ENCODE measurements at places on chromosomes 16 and 17.

DNA sequence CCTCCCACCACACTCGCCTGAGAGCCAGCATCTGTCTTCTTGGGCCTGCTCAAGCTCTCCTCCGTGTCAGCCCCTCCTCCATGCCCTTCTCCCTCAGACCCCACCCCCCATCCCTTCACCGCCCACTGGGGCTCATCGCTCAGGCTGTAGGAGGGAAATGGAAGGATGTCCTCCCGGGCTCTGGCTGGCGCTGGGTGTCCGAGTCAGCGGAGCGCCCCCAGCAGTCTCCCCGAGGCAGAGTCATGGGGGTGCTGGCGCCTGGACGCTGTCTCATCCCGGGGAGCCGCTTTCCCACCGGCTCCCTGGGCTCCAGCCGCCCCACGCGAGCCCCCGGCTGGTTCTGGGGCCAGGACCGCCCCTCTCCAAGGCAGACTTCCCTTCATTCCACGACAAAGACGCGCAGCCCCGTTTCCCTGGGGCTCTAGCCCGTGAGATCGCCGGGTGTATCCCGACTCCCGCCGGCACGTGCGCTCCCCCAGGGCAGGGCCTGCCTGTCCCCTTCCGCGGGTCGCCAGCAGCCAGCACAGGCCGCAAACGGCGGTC lies 428 bp upstream of the ANTKMT start:
- no peak for DNase-seq

DNA sequence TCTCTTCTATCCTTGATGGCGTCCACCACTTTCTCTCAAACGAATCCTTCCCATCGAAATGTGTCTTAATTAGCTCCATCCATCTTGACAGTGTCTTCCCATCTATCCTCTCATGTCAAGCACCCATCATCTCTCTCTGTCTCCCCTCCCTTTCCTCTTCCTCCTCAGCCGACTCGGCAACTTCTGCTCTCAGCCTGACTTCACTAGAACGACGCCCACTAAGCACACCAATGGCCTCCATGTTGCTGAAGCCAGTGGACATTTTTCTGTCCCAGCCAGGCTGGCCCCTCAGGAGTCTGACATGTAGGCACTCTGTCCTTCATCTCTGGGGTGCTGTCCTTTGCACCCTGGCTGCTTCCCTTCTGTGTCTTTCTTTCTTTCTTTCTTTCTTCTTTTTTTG lies 2.5 kb upstream of the SPATA20 start:
- no peak for DNase-seq

GRCh38 chr17:77796176-77796860 lies 162.2 kb upstream of the TNRC6C start:
- DNase-seq: no peak

DNA sequence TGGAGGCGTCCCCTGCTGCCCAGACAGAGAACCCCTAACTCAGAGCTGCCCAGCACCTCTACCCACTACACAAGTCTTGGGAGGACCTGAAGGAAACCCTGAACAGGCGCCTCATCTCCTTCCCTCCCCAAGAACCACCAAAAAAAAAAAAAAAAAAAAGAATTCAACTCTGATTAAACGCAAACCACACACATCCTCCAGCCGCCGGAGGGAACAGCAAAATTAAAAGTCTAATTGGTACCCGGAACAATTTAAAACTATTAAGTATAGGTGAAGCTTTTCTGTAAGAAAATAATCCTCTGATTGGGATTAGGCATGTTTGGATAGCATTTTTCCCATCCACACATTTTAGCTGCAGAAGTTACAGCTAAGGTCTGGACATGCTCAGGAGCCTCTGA lies 202.7 kb downstream of the ZNF423 start:
- DNase-seq: no peak

DNA sequence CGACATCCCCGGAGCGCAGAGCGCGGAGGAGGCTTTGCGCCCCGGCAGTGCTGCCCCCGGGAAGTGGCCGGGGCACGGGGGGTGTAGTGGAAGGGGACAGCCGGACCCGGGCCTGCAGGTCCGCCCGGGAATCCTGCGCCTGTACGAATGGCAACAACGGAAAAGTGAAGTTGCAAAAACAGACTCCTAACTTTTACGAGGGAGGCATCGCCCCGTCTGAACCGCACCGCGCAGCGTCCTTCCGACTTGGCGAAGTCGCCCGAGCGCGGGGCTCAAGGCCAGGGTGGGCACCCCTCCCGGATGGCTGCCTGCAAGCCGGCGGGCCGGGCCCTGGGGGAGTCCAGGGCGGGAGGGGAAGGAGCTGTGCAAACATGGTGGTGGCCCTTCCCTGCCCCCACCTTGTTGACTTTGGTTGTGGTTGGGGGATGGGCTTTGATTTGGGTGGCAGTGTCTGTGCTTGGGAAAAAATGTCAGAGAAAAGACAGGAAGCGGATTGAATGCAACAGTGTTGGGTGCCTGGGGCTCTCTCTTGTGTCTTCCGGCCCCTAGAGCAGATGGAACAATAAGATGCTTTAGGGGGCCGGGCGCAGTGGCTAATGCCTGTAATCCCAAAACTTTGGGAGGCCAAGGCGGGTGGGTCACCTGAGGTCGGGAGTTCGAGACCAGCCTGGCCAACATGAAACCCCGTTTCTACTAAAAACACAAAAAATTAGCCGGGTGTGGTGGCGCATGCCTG lies 675 bp downstream of the RNF213 start:
- peak; percentile 57 for DNase-seq

GRCh38 chr17:82017612-82018151 lies 5.0 kb downstream of the CENPX start:
- DNase-seq: no peak

- DNase-seq: peak; percentile 59
Observed at GRCh38 chr17:10844621-10845387, 6.9 kb upstream of the PIRT start.

- DNase-seq: no peak
Observed at GRCh38 chr17:76247304-76247703, 7.0 kb upstream of the RNF157 start.

GRCh38 chr16:21163576-21163975 lies 5.1 kb downstream of the LDAF1 start:
- DNase-seq: no peak

GRCh38 chr17:8038954-8039610 lies at the start of gene ALOX15B:
TSS of gene ALOX15B (plus strand) at chr17:8039059. CDS start at chr17:8039156, 97 bp downstream.
- no peak for DNase-seq

DNA sequence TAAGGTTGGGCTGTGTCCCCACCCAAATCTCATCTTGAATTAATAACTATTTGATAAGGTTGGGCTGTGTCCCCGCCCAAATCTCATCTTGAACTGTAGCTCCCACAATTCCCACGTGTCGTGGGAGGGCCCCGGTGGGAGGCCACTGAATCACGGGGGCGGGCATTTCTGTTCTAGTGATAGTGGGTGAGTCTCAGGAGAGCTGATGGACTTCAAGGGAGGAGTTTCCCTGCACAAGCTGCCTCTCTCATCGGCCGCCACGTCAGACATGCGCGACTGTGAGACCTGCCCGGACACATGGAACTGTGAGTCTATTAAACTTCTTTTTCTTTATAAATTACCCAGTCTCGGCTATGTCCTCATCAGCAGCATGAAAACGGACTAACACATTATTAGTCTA lies 44.9 kb upstream of the METRNL start:
- no peak for DNase-seq

DNA sequence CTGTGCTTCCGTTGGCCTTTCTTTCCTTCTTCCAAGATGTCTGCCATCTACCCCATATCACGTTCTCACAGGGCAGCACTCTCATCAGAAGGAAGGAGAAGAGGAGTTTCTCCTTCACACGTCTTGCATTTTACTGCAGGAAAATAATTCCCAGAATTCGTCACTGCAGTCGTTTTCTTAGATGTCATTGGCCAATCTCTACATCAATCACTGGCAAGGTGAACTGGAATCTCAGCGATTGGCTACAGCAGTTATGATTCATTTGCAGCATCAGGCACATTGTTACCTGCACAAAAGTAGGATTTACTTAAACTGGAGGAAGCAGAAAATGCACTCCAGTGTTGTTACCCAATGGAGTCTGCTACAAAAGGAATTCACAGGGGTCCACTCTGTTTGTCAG lies 277.2 kb upstream of the RBFOX1 start:
- DNase-seq: no peak

DNA sequence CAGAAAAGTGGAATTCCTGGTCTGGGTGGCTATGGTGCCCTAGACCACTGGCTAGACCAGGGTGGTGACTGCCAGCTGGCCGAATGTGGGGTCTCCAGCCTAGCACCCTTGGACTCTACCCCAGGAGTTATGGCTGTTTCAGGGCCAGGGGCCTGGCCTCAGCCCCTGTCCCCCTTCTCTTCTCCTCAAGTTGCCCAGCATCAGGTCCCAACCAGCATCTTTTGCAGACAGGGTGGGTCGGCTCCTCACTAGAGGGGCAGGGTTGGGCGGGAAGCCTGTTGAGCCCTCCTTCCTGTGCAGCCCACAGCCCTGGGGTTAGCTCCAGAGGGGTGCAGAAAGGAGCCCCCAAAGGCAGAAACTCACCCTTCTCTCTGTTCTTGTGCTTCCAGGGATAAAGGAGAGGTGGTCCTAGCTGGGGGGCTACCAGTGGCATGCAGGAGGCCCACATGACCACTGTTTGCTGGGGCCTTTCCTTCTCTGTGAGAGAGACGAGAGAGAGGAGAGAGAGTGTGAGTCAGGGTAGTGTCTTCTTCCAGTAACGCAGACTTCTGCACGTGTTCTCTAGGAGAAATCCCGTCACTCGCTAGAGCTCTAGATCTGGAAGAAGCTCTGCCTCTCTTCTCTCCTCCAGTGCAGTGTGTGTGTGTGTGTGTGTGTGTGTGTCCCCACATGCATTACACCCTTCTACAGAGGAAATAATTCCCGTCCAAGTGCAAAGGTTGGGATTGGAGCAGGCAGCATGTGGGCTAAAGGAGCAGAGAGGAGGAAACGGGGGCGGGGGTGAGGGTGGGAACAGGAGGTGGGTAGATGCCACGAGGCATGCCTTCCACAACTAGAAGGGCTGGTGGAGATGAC lies 209.4 kb downstream of the SEC14L1 start:
- no peak for DNase-seq

DNA sequence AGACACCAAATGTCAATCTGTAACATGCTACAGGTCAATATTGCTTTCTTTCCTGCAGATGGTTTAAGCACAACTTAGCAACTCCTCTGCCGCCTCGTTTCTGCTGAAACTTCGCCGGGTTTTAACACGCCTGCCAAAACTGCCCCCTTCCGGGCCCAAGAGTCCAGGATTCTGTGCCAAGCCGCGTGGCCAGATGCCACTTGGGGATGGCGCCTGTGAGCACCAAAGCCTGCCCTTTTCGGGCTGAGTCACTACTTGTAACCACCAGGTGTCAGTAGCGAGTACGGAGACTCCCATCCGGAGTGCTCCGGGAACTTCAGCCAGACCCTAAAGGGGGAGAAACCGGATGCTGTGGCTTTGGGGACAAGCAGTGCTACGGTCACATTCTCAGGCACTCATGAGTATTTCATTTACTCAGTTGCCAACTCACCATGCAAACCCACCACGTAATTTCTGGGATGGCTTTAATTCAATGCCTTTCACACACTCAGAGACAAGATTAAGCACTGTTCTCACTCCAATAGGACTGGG lies 7.8 kb downstream of the PMP22 start:
- peak; percentile 19 for DNase-seq

- peak; percentile 49 for DNase-seq
Observed at GRCh38 chr17:74852237-74853047, 7.2 kb downstream of the GRIN2C start.

GRCh38 chr17:41013606-41014005 lies 4.7 kb upstream of the KRTAP3-1 start:
- no peak for DNase-seq

DNA sequence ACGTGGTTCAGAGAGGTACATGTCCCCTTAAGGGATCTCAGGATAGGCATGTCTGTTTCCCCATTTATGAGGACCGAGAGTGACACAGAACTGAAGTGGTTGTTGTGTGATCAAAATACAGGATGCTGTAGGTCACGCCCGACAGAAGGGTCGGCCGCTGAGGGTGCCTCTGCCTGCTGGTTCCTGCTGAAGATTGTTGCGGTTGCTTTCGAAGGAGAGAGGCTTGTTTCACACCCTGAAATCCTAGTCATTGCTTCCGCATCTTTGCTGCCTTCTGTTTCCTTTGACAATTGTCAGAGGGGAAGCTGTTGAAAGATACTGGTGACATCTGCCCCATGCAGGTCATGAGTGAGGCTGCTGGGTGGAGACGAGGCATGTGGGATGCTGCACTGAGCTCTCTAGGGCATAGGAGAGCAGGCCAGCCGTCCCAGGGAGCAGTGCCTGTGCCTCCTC lies 3.8 kb upstream of the NAT9 start:
- no peak for DNase-seq

DNA sequence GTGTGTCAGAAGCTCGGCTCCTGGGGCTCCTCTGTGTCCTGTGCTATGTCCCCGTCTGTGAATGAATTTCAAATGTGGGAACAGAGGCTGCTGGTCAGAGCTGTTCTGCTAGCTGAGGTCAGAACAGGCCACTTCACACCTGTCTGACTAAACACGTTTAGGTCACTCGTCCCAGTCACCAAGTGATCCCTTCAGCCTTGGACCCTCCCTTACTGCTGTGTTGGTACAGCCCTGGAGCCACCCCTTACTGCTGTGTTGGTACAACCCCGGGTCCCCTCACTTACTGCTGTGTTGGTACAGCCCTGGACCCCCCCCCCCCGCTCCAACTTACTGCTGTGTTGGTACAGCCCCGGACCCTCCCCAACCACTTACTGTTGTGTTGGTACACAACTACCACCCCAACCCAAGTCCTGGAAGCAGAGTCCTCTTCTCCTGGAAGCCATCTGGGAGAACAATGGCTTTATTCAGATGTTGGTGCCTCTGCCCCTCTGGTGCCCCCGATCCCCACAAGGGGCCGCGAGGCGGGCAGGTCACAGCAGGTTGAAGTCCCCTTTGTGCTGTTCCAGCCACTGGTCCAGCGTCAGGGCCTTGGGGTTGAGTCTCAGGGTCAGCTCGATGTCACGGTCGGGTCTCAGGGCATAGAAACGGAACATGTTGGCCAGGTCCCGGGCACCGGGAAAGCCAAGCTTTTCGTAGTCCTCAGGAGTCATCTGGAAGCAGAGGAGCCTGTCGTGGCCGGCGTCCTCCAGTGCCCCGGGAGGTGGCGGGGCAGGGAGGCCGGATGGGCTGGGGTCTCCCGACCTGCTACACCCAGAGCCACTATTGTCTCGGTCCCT lies 13.0 kb downstream of the NMRAL1 start:
- no peak for DNase-seq

GRCh38 chr17:80861892-80862291 lies 129.7 kb upstream of the CHMP6 start:
- DNase-seq: peak; percentile 48

GRCh38 chr17:76826330-76827068 lies 41.7 kb upstream of the MGAT5B start:
- no peak for DNase-seq

DNA sequence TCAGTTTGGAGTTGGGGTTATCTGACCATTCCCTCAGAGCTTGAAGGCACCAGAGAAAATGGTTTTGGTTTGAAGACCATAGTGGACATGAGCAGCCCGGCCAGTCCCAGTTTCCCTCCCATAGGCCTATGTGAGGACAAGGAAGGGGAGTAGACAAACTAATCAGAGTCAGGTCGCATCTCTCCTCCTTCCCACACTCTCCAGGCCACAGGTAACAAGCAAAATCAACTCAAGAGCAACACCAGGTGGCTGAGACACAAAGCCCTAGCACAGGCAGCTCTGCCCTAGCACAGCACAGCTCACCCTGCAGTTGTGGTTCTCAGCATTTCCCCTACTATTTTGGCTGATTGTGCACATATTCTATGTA lies 7.2 kb downstream of the SUPT4H1 start:
- DNase-seq: peak; percentile 52

Data from activated CD4-positive, alpha-beta T cell treated with anti-CD3 and anti-CD28 coated beads for 1 hour (primary cell).